ENCODE measurements at places on chromosomes 4 and X.

GRCh38 chr4:153497091-153497531, 31.0 kb downstream of the TMEM131L start:
- DNase-seq, result no peak

- DNase-seq, result no peak
Observed at GRCh38 chr4:99863-100262, 24.4 kb upstream of the ZNF718 start.

GRCh38 chr4:85675076-85676049, 200.4 kb downstream of the ARHGAP24 start:
- no peak for DNase-seq

DNA sequence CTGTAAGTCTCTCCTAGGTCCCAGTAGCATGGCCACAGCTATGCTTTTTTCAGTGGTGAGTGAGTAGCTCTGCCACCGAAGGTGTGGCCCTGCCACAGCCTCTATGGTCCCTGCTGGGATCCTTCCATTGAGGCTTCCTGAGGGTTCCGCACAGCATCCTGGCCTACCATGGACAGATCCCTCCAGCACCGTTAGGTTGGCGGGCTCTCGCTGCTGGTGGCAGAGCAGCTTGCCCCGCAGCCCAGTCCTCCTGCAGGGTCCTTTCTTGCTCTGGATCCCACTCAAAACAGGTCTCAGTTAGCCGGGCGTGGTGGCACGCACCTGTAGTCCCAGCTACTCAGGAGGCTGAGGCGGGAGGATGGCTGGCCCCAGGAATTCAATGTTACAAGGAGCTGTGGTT, 2.4 kb upstream of the PDZD4 start:
- no peak for DNase-seq

GRCh38 chr4:53309321-53310040, 56.4 kb downstream of the SCFD2 start:
- no peak for DNase-seq

DNA sequence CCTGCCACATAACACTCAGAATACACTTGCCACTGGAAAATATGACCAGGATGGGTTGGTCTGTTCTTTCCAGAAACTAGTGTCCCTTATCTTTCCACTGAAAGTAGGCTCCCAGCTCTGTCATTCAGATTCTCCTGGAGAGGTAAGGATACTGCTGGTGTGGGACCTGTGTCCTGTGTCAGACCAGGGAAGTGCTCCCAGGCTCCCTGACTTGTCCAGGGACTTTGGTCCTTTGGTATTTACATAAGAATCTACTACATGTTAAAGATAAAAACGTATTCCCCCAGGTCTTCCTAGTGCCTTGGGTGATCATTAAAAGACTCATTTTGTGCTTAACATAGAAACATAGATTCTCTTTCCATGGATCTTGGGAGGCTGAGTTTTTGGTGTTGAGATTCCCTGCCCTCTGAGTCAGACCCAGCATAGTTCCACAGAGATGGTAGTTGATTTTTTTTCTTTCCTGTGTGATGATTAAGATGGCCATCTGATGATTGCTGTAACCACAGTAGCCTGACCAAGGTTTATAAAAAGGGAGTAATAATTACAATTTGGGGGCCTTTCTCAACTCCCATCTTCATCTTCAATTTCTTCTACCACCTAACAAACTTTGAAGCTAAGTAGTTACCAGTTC, 159.8 kb upstream of the JADE1 start:
- no peak for DNase-seq

DNA sequence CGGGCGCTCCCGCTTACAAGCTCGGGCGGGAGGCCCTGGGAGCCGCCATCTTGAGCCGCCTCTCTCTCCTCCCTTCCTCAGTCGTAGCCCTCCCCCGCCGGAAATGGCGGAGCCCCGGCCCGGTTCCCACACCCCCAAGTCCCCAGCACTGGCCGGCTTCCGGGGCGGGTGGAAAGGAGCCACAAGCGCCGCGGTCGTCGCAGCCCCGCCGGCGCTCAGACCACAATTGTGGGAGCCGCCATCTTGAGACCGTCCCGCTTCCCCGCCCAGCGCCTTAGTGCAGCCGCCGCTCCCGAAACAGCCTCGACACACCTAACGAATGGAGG, 531 bp downstream of the HCFC1 start:
- DNase-seq, result no peak

DNA sequence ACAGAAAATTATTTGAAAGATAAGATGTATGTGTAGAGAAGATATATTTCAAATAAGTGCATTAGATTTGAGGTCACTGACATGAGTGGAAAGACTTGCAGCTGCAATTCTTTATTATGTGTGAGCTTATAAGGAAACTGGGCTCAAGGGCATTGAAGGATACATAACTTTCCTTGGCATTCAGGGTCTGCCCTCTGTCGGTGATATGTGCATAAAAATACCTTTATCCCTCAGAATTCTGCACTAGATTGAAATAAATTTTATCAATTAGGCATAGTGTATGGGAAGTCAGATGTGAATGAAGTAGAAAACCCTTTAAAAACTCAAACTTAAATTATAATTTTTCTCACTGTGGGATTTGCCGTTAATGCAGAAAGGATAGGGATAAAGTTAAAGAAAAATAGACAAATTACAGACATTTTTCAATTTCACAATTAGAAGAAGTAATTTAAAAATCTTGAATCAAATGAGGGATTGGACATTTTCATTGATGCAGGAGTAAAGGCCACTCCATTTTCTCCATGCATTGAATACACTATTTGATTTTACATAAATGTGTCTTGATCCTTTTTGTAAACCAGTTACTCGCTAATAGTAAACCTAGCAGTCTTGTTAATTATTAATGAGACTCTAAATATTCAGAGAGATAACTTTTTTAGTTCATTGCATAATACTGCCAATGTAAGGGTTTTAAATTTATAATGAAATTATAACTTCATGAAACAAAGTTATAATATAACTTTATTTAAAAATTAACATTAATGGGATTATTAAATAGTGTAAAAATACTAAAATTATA, 21.0 kb upstream of the ETNPPL start:
- DNase-seq, result no peak

DNA sequence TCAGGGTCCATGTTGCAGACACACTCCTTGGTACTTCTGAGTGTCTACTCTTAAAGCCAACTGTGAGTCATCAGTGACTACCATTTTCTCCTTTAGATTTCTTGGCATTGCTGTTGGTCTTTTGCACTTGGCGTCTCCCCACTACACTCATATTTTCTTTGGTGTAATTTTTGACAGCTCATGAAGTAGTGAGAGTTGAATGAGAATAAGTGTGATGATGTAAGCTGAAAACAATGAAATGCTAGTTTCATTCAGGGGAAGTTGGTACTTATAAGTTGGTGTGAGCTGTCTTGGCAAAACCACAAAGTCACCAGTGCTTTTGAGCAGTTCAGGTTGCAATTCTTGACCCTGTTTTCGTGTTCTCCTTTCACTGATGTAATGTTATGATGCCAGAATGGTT, 142.9 kb upstream of the ARX start:
- no peak for DNase-seq

- DNase-seq, result no peak
Observed at GRCh38 chr4:184007891-184008290, 102.8 kb downstream of the STOX2 start.

DNA sequence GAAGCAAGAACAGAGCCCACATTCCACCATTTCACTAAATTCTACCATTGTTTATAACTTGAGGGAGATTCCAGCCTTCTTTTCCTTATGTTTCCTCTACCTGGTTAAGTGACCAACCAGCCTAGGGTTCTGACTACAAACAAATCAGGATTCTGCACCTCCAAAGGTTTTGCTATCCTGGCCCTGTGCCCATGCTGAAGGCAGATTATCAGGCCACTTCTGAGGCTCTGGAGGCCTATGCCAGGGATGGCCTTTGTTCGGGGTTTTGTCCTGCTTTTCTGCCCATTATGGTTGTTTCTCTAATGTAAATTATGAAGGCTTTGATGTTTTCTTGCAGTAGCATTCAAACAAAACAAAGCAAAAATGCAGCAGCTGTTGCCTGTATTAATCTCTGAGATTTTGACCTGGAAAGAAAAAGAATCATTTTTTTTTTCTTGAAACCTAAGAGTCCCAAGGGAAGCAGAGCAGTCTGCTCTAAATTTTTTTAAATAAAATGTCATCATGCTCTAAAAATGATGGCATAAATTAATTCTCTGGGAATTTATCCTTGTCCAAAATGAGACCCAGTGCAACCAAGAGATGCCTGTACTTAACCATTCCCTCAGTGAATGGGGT, 55.6 kb downstream of the RNF150 start:
- DNase-seq, result no peak

GRCh38 chrX:10582945-10583344, 37.4 kb downstream of the MID1 start:
- DNase-seq, result no peak

DNA sequence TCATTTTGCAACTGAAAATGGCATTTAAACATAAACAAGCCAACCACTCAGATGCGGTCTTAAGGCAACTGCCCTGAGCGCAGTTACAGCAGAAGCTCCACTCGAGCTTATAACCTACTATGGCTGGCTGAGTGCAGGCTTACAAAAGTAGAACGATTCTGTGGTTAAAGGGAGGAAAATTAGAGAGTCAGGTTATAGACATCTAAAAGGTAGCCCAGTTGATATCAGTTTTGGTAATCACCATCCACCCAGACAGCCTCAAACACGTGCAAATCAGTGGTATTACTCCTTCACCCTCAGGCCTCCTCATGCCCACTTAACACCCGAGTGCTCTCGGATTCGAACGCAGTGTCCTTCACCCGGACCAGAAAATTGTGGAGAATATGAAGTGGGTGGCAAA, 3.1 kb downstream of the LEF1 start:
- no peak for DNase-seq

DNA sequence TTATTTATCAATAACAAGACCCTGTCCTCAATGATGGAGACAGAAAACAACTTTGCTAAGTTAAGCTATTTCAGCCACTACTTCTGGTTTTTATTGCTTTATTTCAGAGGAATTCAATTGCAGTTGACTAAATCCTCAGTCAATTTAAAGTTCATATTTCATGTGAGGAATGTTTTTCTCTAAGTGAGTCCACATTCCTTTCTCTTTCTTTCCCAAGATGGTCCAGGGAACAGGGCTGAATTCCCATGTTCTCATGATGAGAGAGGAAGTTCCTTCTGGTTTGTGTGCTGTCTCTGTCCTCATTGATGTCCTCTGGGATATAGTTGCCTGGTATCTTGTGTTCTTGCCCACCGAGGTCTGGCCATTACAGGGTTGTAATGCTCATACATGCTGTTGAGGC, 117.2 kb downstream of the SLIT2 start:
- no peak for DNase-seq

GRCh38 chrX:140249088-140249487, 255.8 kb downstream of the SOX3 start:
- DNase-seq, result no peak

DNA sequence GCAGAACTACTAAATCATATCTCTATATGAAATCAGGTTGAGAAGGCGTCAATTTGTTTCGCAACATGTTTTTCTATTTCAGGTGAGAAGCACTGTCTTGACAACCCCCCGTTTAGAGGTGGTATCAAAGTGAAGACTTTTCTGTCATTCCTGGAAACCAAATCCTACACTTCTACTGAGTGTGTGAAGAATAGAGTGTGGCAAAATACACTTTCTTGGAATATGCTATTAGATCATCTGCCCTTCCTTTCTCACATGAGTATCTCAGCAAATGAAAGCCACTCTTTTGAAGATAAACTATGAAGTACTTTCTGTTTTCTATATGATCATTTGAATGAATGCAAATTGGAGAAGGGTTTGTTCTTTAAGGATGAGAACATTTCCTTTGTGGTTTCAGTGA, 174.0 kb upstream of the FMR1 start:
- no peak for DNase-seq

DNA sequence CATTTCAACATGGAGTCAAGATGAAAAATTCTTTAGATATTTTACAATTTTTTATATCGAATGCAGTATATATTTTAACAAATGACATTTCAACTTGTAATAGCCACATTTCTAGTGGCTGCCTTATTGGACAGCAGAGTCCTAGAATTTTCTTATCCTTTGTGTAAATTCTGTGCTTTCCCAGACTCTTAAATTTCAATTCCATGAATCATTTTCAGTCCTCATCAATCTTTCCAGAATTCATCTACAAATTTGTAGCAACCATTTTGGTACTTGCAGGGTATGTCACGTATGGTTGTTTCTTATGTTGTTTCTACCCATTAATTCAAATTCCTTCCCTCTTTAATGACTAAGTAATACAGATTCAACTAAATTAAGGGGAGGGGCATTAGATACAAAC, 2.7 kb downstream of the PAICS start:
- DNase-seq, result no peak

- DNase-seq, result no peak
Observed at GRCh38 chr4:153468587-153468986, 2.4 kb downstream of the TMEM131L start.

DNA sequence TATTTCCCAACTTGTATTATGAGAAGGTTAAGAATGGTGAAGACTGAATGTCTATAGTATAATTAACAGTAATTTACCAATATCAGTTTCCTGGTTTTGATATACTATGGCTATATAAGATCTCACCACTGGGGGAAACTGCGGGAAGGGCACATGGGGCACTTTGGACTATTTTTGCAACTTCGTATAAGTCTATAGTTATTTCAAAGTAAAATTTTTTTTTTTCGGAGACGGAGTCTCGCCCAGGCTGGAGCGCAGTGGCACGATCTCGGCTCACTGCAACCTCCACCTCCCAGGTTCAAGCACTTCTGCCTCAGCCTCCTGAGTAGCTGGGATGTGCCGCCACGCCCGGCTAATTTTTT, 46.1 kb downstream of the CXorf58 start:
- DNase-seq, result no peak

DNA sequence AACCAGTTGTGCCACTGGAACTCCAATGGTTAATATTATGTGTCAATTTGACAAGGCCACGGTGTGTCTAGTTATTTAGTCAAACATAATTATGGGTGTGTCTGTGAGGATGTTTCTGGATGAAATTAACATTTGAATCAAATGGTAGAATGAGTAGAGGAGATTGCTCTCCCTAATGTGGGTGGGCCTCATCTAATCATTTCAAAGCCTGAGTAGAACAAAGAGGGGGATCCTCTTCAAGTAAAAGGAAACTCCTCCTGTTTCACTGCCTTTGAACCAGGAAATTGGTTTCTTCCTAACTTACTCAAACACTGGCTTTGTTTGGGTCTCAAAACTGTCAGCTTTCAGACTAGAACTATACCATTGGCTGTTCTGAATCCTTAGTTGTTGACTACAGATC, 1692.1 kb downstream of the PCDH19 start:
- DNase-seq, result no peak

- no peak for DNase-seq
Observed at GRCh38 chr4:113674251-113674650, 87.3 kb downstream of the CAMK2D start.

GRCh38 chr4:76800902-76801301, 97.0 kb downstream of the SOWAHB start:
- DNase-seq, result no peak
